ENCODE measurements at places on chromosomes 11 and 22. TPM values are rescaled to one million over a fixed set of nuclear protein-coding genes. Genes with fewer than 3 reads are reported as not detected.
A peak's percentile ranks its signal among the peaks of the same experiment; 100 is the strongest.

CARD10 gene
- 40.1 TPM for polyA plus RNA-seq

LRRC56 gene
- polyA plus RNA-seq, result 0.44 TPM

RASL10A gene
- polyA plus RNA-seq, result not detected

DNA sequence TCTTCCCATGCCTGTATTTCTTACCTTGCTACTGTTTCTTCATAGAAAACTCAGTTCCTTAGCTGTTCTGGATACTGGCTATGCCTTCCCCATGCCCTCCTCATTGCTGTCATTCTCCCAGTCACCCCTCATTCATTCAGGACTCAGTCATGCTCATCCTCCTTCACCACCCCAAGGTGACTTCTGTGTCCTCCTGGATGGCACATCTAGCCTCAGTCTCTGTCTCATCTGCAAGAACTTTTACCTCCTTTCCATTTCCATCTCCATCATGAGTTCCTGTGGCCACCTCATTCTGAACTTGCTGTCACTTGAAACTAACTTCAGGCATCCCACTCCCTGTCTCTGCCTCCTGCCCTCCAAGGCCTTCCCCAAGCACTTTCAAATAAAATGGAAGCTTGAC, 42.3 kb downstream of the PANX1 start:
- H3K4me1 ChIP-seq, result peaks cover 10% of the 10 kb centered on the region

- H3K4me1 ChIP-seq, result peaks cover 49% of the 10 kb centered on the region
- H3K27ac ChIP-seq, result peak overlapping the region; percentile 100
- no peak overlapping the region for H3K4me3 ChIP-seq
Observed at GRCh38 chr11:111735262-111736116, 30.7 kb downstream of the PPP2R1B start.

- peak overlapping the region; percentile 28 for H3K27ac ChIP-seq
- peak overlapping the region; percentile 28 for H3K4me3 ChIP-seq
- H3K36me3 ChIP-seq, result no peaks in the 10 kb centered on the region
- peak; percentile 35 for DNase-seq
Observed at GRCh38 chr11:59708537-59708936, 5.1 kb downstream of the OR10V1 start.

DNA sequence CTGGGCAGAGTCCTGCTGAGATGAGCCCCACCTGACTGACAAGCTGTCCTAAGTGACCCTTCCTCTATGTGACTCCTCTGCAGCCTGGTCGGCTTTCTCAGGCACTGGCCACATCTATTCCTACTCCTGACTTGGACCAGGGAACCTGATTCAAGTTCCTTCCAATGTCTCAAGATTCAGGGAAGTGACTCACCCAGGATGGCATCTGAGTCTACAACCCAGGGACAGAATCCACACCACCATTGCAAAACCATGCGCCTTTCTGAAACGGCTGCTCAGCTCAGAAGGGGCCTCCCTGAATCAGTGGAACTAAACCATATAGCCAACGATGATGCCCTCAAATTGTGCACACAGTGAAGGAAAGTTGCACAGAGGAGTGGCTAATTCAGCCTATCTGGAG, 63.9 kb upstream of the CSNK2A3 start:
- peaks cover 25% of the 10 kb centered on the region for H3K4me1 ChIP-seq
- no peak for DNase-seq
- H3K27ac ChIP-seq, result no peak overlapping the region
- no peaks in the 10 kb centered on the region for H3K27me3 ChIP-seq

DNA sequence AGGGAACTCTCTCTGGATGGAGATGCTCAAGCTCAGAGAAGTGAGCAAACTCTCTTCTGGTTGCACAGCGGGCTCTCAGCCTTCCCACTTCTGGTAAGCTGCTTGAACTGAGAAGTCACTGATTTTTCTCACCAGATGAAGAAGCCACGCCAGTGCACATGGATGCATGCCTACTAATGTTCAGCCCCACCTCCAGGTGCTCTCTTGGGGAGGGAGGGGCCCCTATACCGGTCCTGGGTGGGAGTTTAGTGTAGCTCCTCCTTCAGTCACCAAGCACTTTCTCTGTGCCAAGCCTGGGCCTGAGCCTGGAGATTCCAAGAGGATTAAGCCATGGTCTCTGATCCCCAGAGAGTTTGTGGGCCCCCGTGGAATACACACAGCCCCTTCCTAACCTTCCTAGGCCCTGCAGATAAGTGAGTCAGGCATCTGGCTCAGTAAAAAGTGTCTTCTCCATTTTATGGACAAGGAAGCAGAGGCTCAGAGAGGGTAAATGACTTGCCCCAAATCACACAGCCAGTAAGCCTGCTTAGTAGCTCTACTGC, 142.2 kb downstream of the ST3GAL4 start:
- peaks cover 18% of the 10 kb centered on the region for H3K4me1 ChIP-seq
- no peaks in the 10 kb centered on the region for H3K27me3 ChIP-seq
- no peaks in the 10 kb centered on the region for H3K36me3 ChIP-seq
- H3K27ac ChIP-seq, result no peak overlapping the region

DNA sequence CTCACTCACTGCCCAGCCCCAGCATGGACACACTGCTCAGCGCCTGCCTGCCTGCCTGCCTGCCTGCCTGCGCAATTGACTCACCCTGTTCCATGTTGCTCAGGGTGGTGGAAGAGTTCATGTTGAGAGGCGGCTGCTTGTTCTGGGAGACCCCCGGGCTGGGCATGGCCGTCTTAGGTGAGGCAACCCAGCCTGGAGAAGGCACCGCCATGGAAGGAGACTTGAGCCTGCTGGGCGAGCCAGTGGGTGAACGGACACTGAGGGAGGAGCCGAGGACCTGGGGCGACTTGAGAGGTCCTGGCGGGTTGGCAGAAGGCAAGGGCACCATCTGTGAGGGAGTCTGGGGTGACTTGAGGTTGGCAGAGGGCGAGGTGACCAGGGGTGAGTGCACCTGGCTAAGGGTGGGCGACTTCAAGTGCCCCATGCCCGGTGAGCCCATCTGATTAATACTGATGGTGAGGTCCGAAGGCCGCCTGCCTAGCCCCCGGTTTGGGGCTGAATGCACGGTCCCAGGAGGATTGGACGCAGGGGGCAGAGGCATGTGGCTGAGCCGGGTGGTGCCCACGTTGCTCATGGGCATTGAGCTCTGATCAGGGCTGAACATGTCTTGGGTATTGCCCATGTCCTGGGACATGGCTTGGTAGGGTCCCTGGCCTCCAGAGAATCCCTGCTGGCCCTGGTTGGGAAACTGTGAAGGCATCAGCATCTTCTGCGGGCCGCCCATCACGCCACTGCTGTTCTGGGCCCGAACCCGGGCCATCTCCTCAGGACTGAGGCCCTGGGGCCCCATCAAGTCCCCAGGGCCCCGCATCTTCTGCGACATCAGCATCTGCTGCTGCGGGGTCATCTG, 17.1 kb downstream of the CXCR5 start:
- no peaks in the 10 kb centered on the region for H3K4me1 ChIP-seq
- H3K4me3 ChIP-seq, result no peak overlapping the region
- H3K36me3 ChIP-seq, result peaks cover 37% of the 10 kb centered on the region
- H3K27me3 ChIP-seq, result no peaks in the 10 kb centered on the region
- no peak for DNase-seq
- H3K27ac ChIP-seq, result no peak overlapping the region

DNA sequence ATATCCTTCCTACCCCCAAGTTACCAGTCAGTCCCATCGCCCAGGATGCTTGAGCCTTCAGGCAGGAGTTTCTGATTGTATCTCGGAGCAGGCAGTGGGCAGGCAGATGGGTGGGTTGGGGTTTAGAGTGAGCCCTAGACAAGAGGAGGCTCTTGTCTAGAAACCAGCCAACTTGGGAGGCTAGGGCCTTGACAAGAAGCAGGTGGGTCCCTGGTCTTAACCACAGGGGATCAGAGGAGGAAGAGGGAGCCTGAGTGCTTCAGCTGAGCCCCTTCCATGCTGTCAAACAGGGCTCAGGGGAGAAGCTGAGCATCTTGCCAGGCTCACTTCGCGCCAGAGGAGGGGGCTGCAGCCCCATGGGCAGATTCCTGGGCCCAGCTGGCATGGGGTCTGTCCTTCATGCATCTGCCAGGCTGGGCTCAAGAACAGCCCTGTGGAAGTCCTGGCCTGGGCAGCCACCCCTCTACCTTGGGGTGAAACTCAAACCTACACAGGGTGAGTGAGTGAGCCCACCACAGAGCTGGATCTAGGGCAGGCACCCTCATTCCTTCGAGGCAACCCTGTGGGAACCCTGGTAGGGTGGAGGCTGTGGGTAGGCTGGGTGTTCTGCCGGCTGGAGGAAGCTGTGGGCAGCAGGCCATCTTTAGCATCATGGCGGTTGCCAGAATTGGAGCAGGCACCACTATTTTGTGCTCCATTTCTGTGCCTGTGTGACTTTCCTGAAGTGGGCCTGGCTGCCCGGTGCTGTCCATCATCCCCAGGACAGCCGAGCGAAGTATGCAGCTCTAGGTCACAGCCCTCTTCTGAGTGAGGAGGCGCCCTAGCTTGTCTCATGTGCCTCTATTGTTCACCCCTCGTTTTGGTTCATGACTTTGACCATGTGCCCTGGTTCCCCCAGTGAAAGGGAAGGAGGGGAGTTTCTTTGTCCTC, 108.1 kb downstream of the MORC2 start:
- H3K27me3 ChIP-seq, result no peaks in the 10 kb centered on the region
- H3K36me3 ChIP-seq, result no peaks in the 10 kb centered on the region
- H3K4me1 ChIP-seq, result peaks cover 3% of the 10 kb centered on the region
- H3K27ac ChIP-seq, result no peak overlapping the region
- no peak overlapping the region for H3K4me3 ChIP-seq
- DNase-seq, result no peak

- no peak for DNase-seq
- no peaks in the 10 kb centered on the region for H3K27me3 ChIP-seq
- no peak overlapping the region for H3K4me3 ChIP-seq
- H3K36me3 ChIP-seq, result peaks cover 4% of the 10 kb centered on the region
- peaks cover 16% of the 10 kb centered on the region for H3K4me1 ChIP-seq
Observed at GRCh38 chr11:79193663-79194310, 247.0 kb downstream of the TENM4 start.
